Muscle of back (tissue), 13 donors: ENCODE measurements at places on chromosomes 12 and 14. TPM values are rescaled to one million over a fixed set of nuclear protein-coding genes. Genes with fewer than 3 reads are reported as not detected.

DNA sequence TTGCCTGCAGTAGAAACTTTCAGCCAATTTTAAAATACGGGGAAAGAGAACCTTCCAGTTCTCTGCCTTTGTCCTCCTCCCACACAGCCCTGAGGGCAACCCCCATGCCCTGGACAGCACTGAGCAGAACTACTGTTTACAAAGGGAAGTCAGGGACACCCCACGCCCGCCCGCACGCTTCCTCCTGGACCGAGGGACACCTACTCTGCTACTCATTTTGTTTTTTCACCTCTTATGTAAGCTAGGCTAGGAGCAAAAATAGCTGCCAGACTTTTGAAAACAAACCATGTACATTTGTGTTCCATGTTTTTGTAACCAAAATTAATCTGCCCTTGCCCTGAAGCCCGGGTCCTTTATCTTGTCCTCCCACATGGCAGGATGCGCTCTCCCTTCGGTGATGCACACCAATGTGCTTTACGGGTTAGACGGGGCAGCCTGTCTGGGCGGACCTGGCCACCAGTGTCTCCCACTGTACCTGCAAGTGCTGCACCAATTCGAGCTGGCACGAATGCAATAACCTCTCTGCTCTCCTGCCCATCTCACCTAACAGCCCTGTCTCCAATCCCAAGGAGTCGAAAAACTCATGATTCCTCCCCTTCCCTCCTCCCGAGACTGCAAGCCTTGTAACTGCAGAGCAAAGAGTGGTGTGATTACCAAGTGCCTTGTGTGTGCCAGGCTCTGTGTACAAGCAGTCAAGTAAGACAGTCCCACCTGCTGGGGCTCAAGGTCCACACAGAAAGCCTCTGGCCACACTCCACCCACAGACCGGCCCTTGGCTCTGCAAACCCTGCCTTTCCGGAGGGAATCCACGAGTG lies 85.2 kb downstream of the CCDC88C start:
- DNase-seq = peak; percentile 58

- DNase-seq = no peak
These were observed at the start of gene OR6S1 for GRCh38 chr14:20641591-20641990. TSS of gene OR6S1 (minus strand) at chr14:20641691. CDS start at chr14:20641691, 0 bp downstream.

- no peak for DNase-seq
These were observed 33.7 kb downstream of the RFLNA start for GRCh38 chr12:124328636-124329035.

GRCh38 chr12:114448618-114448933 lies 42.6 kb upstream of the TBX5 start:
- DNase-seq = no peak

- DNase-seq = no peak
These were observed 13.5 kb downstream of the WNT5B start for GRCh38 chr12:1642513-1642912.

DNA sequence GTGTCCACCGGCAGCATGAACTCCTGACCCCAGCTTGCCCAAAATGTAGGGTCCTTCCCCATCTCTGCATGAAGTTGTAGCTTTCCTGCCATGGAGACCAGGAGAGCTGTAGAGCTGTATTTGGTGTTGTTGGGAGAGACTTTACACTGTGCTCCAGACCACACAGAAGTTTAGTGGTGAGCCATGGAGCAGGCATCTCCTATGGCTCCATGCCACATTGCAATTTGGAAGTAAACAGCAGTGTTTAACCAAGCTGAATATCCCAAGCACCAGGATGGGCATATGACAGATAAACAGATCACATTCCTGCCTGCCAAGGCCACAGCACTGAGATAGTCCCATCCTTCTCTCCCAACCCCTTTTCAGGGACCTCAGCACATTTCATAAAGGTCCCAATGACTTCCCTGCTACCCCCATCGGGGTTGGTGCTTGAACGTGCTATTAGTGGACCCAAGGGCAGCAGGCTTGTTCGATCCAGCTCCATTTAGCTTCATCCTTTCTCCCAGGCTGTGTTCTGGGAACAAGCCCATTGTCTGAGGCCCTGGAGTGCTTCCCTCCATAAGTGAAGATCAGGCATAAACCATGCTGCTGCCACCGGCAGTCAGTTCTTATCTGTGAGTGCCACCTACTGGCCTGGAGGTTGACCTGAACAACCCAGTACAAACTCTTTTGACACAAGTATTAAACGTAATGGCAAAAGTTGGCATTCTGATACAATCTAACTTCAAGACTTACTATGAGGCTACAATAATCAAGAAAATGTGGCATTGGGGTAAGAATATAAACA lies 172.3 kb upstream of the ATXN7L3B start:
- no peak for DNase-seq

- no peak for DNase-seq
These were observed 123.7 kb upstream of the MDM1 start for GRCh38 chr12:68455691-68456345.

GRCh38 chr12:63915105-63915800 lies 70.8 kb downstream of the SRGAP1 start:
- peak; percentile 45 for DNase-seq

DNA sequence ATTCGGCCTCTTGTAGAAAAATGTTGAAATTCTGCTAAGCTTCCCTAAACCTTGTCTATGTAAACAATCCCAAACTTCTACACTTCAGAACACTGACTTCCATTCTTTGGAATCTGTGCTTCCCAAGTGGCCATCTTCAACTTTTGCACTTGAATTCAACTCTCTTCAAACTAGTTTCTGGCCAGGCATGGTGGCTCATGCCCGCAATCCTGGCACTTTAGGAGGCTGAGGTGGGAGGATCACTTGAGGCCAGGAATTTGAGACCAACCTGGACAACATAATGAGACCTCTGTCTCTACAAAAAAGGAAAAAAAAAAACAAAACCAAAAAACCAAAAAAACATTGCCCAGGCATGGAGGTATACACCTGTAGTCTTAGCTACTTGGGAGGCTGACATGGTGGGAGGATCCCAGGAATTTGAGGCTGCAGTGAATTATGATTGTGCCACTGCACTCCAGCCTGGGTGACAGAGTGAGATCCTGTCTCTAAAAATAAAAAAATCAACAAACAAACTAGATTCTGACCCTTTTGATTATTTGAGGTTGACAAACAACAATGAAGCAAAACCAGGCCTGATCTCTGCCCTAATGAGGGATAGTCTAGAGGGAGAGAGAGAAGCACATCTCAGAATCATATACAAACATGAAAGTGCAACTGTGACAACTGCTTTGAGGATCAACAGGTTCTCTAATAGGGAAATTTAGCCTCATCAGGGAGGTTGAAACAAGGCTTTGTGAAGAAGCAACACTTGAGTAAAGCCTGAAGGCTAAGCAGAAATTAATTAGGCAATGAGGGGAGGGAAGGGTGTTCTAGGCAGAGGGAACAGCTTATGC lies 11.6 kb upstream of the C12orf75 start:
- DNase-seq = no peak

DNA sequence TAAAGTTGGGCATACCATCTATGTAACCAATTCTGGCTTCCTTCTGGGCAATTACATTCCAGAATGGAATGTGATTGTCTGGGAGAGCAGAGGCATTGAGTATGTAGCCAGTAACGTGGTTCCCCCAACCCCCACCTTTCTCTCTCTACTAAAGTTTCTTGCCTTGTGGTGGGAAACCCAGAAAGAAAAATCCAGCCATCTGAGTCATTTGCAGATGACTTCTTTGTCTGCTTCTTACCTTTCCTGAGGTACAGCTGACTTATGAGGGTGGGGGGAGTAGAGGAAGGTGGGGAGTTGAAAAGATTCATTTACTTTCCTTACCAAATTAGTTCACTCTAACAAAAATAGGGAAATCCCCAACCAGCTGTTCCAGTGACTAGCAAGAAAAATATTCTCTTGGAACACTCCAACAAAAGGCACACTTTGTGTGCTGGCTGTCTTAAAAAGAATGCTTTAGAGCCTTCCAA lies 112.1 kb upstream of the FRMD6 start:
- no peak for DNase-seq

GRCh38 chr12:94954948-94955592 lies 48.4 kb downstream of the NDUFA12 start:
- no peak for DNase-seq

DNA sequence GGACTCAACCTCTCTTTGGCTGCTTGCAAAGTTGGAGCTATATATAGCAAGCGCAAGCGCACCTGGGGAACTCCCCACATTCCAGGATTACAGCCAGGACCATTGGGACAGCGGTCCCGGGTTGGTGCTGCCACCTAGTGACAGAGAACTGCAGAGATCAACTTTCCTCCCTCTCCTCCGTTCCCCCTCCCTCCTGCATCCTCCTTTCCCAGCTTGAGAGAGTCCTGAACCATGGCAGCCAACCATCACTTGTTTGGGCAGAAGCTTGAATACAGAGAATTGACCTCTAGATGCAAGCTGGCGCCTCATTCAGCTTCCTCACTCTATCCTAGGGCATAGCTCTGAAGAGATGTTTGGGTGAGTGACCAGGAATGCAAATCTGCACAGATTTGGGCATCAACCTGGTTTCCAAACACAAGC lies 17.4 kb upstream of the FLVCR2 start:
- peak; percentile 33 for DNase-seq

DNA sequence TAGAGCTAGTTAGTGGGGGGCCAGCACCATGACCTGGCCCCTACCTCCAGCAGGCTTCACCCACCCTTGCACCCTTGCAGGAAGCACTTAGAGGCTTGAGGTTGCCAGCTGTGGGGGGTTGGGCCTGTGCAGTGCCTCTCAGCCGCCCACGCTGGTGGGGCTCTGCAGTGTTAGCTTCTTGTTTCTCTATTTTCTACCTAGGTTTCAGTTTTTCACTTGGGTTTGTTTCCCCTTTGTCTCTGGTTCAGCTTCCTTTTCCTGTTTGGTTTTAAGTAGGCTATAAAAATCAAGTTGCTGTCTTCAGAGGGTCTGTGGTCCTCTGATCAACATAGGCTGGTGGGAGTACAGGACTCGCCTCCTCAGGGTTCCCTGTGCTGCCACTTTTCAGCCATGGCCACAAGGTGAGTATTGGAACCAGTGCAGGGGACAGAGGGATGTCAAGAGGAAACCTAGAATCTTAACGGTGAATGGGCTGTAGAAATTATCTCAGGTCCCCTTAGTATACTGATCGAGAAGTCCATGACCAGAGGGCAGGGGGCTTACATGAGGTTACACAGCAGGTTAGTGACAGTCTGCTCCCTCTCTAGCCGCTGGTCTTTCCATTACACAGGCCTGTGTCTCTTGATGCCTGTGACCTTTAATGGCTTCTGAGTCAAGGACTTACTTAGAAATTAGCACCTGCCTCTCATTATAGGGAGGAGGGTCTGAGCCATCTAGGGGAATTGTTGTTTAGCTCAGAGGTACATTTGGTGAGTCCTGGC lies at the start of gene EVL:
Gene EVL (plus strand): TSS at position 312 of the 761 bp plus-strand sequence. CDS start 79 bp downstream, at position 391.
- DNase-seq = peak; percentile 42

GRCh38 chr14:94225460-94226378 lies 51.6 kb downstream of the PPP4R4 start:
- DNase-seq = no peak

DNA sequence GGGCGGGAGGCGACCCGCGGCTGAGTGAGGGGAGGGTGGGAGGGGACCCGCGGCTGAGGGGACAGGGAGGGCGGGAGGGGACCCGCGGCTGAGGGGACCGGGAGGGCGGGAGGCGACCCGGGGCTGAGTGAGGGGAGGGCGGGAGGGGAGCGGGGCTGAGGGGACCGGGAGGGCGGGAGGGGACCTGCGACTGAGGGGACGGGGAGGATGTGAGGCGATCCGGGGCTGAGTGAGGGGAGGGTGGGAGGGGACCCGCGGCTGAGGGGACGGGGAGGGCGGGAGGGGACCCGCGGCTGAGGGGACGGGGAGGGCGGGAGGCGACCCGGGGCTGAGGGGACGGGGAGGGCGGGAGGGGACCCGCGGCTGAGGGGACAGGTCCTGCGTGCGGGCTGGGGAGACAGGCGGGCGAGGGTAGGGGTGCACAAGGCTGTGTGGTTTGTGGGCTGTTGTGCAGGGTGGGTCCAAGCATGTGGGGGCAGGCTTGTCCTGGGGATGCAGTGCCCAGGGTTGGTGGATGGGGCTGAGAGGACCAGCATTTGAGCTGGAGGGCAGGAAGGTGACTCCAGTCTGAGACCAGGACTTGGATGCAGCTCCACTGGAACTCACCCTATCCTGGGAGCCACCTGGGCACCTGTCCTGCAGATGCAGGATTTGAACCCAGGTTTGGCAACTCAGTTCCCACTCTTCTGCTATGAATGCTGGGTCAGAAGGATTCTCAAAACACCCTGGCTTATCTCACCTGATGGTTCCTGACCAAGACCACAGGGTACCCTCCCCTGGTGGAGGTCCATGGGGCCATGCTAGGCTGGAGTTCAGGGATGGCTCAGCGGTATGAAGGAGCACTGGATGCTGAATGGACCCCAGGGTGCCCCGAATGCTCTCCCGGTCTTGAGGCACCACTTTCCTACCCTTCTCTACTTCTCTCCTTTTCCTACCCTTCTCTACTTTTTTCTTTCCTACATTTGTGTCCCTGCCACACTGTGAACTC lies 9.4 kb downstream of the PLD4 start:
- no peak for DNase-seq

DNA sequence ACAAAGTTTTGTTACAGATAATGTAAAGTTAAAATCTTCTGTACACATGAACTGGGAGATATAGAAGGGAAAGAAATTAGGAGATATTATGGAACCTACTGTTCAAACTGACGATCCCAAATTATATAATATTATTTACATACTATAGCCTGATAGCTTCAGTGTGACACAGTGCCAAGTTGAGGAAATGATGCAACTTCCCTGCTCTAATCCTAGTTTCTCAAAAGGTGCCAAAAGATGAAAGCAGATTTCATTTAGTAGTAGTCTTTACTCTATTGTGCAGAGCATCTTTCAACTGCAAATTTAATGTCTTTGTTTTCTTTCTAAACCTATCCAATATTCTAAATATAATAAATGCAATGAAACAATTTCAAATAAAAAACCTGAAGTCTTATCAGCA lies 46.9 kb downstream of the COCH start:
- no peak for DNase-seq

- no peak for DNase-seq
These were observed 304.2 kb downstream of the AKAP6 start for GRCh38 chr14:32633224-32633859.

DNA sequence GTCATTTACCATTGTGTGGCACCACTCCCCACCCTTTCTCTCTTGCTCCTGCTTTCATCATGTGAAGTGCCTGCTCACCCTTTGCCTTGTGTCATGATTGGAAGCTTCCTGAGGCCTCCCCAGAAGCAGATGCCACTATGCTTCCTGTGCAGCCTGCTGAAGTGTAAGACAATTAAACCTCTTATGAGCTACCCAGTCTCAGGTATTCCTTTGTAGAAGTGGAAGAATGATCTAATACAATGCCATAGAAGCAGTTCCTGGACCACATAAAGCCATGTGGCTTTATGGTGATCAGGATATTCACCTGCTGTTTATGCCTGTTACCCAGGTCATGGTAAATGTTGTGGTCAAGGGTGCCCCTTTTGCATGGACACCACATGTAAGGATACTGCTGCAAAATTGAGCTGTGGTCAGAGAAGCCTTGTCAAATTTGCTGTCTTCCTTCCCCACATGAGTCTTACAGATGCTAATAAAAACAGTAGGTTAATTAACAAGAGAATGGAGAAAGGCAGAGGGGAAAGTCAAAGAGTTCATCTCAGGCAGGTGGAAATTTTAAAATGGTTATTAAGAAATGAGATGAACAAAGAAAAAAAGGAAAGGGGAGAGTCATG lies 112.8 kb upstream of the IFNG-AS1 start:
- no peak for DNase-seq

Gene BICDL1
- 2.6 TPM for polyA plus RNA-seq

Gene RTL1
- 53.8 TPM for polyA plus RNA-seq

Gene ELK3
- 37.0 TPM for polyA plus RNA-seq

Gene ENDOU
- polyA plus RNA-seq = 0.46 TPM

Gene OSGEP
- polyA plus RNA-seq = 30.8 TPM

Gene NEUROD4
- not detected for polyA plus RNA-seq

Gene RND1
- polyA plus RNA-seq = 0.52 TPM

Gene IQSEC3
- 2.7 TPM for polyA plus RNA-seq
